Thoracic aorta (tissue), 2 donors: ENCODE measurements at places on chromosomes 11 and 22. TPM values are rescaled to one million over a fixed set of nuclear protein-coding genes. Genes with fewer than 3 reads are reported as not detected.

PTPN5 gene
- 2.2 TPM for total RNA-seq

ISX gene
- not detected for total RNA-seq

SMTNL1 gene
- total RNA-seq: not detected

GRCh38 chr11:74702383-74703007, 28.7 kb downstream of the CHRDL2 start:
- DNase-seq: no peak

GRCh38 chr11:19892876-19893275, 180.2 kb downstream of the NAV2 start:
- no peak for DNase-seq

DNA sequence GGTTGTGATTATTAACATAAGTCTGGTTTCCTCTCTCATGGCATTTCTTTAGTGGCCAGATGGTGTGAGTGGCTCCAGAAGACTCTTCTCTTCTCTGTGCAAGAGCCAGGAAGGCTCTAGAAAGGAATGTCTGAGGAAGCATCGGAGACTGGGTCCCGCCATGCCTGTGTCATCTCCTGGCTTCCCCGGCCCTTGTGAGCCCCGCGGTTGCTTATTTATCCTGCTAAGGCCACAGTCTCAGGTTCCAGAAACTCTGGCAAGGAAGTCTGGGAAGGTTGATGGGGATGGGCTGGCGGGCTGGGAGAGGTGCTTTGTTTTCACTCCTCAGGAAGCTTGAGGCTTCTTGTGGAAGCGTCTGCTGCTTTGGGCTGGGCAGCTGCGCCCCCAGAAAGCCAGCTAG, 18.9 kb downstream of the BCR start:
- no peak for DNase-seq

DNA sequence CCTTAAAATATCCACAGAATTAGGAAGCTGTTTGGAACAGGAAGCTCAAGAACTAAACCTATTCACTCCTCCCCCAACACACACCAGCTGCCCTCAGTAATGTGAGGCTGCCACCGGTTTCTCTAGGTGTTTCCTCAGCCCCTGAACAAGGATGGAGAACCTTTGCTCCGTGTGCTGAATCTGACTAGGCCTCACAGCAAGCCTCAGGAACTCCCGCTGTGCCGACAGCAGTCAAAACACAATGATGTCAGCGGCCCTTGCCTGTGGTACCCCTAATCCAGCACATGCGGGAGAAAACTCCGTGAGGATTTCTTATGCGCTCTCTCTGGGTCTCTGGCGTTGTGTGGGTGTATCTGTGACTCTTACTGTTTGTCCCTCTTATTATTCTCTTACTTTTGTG, 153.3 kb downstream of the EFCAB6 start:
- DNase-seq: no peak

DNA sequence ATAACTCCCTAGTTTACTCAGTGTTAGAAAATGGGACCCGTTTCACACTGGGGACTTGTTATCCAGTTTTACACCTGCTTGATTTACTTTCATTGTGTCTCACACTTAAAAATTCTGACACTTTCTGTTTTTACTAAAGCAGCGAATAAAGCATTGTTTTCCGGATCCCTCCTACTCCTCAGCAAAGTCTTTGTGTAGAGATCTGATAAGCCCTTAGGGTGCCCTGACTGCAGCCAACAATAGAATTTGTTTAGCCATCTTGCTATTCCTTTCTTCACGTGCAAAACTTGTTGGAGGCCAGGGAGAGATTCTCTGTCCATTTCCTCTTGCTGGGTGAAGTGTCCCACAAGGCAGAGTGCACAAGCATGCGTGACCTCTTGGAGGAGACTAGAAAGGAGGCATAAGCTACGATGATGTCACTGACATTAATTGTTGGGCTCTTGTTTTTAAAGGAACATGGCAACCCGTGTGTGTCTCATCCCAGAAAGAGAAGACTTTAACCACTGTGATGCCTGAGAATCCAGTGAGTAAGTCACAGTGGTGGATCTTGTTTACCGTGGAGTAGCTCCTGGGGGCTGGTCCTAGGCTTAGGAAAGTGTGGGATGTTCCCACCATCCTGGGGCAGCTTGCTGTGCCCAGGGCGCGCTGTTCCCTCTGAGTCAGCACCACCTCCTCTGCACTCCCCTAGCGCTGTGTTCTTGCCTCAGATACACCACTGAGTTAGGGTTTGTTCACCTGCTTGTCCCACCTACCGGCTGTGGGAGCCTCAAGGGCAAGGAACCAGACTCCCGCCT, 27.7 kb downstream of the MICAL2 start:
- DNase-seq: peak; percentile 65

DNA sequence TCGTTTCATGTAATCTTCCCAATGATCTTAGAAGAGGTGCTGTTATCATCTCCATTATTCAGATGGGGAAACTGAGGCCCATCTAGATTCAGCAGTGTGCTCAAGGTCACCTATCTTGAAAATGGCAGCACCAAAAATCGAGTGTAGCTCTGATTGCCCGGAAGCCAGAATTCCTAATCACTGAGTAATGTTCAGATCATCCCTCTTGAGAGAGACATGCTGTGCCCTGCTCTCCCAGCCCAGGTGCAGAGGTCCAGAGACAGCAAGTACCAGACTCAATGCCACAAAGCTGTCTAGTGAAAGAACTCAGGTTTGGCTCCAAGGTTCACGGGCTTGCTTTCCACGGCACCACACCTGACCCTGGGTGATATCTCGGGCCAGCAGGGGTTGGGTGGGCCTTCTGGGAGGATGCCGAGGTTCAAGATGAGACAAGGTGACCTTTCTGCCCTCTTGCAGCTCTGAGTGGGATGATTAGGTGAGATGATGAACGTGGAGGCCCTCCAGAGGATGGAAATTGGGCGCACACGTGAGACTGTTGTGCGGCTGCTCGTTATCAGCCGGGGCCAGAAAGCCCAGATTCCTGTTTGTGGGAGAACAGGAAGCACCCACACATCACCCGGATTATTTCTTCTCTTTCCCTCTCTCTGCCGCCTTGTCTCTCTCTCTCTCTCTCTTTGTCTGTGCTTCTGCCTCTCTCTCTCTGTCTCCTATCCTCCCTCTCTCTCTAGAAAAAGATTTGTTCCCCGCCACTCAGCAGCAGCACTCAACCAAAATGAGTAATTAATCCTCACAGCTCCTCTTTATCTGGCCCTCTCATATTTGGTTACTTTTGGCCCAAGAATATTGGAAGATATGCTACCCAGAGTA, 19.0 kb upstream of the RASD2 start:
- DNase-seq: no peak

GRCh38 chr11:117502015-117502778, 174.5 kb downstream of the CEP164 start:
- DNase-seq: no peak

DNA sequence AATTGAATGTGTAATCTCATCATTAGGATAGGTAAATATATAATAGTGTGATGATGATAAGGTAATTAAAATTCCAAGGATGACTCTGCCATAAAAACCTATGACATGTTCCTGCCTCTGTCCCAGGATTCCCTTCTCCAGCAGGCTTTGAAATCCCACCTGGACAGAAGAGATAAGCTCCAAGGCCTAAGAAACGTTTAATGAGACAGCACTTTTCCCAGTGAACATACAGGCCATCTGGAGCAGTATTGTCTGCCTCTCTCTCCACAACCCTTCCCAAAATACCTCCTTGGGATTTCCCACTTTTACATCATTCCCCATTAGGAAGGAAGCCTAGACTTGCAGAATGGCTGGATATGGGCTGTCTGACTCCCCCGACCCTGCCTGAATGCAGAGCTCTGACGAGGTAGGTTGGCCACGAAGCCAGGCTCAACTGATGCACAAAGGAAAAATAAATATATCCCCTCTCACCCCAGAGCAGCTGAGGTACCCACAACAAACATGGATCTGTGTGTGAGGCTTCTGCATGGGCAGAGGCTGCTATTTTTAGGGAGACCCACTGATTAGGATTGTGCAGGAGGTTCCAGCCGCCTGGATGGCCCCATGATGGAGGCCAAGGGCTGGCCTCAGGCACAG, 71.0 kb downstream of the TMPRSS5 start:
- DNase-seq: no peak

DNA sequence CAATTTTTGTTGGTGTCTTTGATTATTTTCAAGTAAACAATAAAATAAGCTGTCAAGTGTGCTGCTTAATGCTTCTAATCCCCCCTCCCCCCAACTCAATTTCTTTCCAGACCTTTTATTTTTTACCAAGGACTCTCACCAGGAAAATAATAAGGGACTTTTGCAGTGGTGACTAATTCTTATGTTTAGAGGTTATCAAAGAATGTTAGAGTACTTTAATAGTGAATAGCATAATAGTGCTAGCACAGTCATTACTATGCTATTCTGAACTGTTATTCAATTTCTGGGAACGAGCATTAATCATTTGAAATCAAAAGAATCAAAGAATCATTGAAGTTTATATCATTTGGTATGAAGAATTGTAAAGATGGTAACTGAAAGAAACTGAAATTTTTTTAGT, 251.4 kb downstream of the DDX10 start:
- no peak for DNase-seq

GRCh38 chr11:64032050-64032449, 3.7 kb upstream of the FLRT1 start:
- DNase-seq: no peak

DNA sequence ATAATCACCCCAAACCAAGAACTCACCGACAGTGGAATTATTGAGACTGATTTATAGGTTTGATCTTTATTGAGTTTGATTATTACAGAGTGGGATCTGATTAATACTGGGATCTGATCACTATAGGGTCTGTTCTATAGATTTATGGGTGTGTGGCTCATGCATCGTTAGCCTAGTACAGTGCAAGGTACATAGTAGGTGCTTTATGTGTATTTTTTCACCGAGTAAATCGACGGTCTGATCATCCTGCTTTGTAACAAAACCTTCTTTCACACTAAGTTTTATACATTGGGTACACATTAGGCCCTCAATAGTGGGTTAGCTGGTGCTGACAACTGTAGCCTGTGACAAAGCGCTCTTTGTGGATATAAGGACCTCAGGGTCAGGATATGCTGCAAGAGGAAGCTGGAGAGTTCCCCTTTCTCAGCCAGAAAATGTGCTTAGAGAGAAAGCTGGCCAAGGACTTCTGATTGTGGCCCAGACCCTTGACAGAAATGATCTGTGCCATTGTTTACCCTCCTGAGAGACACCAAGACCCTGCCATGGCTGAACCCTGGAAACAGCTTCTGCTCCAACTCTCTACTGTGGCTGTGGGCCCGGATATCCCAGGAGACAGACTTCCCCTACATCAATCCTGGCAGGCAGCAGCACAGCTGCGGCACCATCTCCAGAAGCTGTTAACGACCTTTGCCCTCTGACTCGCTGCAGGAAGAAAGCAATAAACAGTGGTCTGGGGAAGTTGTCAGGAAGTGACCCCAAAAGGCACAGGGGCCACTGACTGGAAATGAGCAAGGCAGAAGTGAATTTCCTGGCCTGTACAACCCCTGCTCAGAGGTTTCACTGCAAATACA, 16.1 kb upstream of the TPP1 start:
- no peak for DNase-seq

DNA sequence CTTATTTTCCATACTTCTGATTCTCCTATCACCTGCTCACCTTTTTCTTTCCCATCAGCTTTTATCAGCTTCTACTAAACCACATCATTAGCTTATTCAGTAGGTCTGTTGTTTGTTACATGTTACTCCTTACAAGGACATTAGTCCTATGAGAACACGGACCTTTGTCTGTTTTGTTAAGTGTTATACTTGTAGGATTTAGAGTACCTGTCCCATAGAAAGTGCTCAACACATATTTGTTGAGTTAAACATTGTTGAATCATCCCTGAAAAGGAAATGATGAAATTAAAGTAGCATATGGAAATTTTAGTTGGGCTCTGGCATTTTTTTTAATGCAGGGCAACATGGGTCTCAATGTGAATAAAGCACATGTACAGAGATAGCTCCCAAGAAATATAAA, 222.1 kb upstream of the CARD18 start:
- DNase-seq: no peak

- no peak for DNase-seq
Observed at GRCh38 chr11:111046291-111046690, 199.2 kb upstream of the POU2AF2 start.

DNA sequence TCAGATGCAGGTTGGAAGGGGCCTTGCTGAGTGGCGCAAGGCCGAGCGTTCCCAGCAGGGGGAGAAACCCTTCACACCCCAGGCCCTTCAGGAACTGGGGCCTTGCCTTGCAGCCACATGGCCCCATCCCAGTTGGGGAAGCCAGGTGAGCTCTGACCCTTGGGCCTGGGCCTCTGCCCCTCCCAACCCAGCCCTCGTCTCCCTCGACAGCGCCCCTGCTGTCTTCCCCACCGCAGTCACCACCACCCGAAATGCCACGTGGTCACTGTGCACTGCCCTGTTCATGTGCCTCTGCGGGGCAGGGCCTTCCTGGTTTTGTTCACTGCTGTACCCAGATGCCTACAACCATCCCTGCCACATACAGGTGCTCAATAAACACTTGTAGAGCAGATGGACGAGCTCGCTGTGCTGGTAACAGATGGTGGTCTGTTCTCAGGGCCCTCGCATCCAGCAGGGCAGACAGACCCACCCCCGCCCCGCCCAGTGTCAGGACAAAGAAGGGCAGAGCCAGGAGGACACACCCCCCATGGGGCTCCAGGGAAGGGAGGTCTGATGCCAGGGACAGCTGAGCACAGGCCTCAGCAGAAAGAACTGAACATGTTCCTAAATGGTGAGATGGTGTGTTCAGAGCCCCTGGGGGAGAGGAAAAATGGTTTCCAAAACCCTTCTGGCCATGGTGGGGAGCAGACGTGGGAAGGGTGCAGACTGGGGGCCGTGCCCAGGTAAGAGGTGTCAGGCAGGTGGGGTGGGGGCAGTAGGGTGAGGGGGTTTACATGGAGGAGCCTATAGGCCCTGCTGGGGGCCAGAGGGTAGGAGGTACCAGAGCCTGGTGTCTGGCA, 3.7 kb downstream of the POLR2L start:
- no peak for DNase-seq

- no peak for DNase-seq
Observed at GRCh38 chr11:112828421-112828820, 132.8 kb upstream of the NCAM1 start.

DNA sequence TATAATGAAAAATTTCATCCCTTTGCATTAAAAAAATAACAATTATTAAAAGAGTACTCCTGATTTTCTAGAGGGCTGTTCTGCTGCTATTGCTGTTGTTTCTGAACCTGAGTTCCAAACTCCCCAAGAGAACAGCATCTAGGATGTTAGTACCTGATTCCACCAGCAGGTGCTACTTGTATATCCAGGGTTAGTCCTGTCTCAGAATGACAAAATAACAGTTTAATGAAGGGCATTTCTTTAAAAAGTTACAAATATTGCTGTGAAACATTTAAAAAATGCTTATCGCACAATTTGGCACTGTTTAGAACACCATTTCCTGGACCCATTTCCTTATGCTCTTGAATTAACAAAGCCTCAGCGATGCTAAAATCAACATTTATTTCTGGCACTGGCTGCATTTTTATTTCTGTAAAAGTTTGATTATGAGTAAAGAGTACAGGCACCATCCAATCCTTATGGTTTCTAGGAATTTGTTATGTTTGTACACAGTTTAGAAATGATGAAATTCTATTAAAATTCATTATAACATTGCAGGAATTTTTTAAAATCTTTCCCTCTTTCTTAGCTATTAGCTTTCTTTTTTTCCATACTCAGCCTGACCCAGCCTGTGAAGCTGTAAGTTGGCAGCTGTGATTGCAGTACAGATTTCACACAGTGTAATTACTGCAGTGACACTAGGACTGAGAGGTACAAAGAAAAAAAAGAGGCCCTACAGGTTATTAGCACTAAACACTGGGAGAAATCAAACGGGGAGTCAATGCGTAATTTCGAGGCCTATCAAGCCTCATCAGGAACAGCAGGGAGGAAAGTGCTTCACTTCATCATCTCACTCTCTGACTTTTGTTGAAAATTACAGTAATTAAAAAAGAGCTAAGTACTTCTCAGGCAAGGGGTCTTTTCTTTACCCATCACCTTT, 208.8 kb downstream of the DCDC1 start:
- no peak for DNase-seq

GRCh38 chr22:42287174-42287890, 16.9 kb upstream of the TCF20 start:
- no peak for DNase-seq
